ENCODE measurements at places on chromosomes 2 and 18. TPM values are rescaled to one million over a fixed set of nuclear protein-coding genes. Genes with fewer than 3 reads are reported as not detected.

The CIB4 gene
- polyA plus RNA-seq: not detected

The REEP1 gene
- 16.5 TPM for polyA plus RNA-seq

DNA sequence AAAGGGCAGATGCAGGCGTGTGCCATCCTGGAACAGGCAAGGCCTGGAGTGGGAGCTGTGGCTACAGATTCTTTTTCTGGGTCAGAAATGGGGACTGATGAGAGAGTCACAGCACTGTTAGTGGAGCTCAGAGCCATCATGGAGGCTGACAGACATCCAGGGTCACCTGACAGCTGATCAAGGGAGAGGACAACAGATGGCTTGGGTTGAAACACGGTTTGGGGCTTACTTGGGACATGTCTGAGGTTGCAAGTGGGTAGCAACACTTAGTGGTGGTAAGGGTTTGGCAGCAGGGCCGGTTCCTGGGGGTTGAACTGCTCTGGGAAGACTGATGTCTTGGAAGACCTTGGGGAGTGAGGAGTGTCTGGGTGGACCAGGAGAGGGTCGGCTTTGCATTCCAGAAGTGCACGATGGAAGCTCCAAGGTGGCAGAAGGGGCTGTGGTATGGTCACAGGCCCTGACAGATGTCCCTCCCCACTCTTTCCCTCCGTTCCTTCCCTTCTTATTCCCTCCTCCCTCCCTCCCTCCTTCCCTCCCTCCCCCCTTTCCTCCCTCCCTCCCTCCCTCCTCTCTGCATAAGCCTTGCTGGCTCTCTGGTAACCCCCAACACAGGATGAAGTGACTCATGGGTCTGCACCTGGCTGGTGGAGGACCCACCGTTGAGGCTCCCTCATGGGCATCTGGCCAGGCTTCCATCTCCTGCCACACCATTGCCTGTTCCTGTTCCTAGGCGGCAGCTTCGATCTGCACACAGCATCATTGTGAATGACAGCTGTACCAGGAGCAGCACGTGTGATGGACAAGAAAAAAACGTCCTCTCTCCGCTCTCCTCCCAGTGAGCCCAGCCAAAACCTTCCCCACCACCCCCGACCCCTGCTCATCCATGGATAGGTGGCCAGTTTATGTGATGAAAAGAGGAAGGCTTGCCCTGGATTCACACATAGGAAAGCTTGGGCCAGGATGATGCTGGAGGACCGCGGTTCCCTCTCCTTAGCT, 63.8 kb upstream of the RPL31 start:
- DNase-seq: no peak

DNA sequence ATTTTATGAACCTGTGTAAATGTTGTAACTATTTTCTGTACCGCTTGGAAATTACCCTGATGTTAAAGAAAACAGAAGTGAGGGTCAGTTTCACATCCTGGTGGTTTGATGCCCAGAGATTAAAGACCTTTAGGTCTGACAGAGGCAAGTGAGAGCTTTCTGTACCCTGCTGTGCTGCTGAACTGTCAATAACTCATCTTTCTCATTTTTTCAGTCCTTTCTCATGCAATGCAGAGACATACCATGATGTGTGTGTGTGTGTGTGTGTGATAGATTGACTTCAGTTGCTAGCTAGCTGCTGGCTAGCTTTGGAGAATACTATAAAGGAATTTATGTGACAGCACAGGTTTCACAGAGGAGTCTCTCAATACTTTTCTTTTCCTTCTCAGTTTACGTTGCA, 2025.6 kb upstream of the LRRTM1 start:
- no peak for DNase-seq

The ZNF519 gene
- 1.9 TPM for polyA plus RNA-seq

DNA sequence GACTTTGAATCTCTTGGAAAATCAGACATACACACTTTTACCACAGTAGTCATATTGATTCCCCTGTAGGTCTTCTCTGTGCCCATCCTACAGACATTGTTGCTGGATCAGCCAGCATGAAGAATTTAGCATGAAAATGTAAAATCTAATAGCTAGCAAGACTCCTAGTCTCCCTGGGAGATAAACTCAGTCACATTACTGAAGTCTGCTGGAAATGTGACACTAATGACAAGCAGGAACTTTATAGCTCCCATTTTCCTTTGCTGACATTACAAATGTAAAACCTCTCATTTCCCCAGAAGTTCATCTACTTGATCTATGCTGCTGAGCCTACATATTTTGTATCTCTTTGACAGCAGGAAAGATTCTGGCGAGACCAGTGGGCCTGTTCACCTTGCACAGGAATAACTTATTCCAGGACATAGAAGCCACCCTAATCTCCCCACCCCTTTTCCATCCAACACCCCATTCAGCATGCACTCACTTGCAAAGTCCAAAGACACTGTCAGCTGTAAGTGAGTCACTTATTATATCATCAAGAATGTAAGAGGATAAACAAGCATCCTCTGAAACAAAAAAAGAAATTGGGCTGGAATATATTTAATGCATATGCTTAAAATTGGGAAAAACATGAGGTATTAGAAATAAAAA, 648.3 kb upstream of the PKDCC start:
- no peak for DNase-seq

The RAB6C gene
- polyA plus RNA-seq: 0.07 TPM

The RESP18 gene
- polyA plus RNA-seq: not detected
